ENCODE measurements at places on chromosomes 12 and 14. TPM values are rescaled to one million over a fixed set of nuclear protein-coding genes. Genes with fewer than 3 reads are reported as not detected.

CLEC4D gene
- 2.0 TPM for total RNA-seq

DNA sequence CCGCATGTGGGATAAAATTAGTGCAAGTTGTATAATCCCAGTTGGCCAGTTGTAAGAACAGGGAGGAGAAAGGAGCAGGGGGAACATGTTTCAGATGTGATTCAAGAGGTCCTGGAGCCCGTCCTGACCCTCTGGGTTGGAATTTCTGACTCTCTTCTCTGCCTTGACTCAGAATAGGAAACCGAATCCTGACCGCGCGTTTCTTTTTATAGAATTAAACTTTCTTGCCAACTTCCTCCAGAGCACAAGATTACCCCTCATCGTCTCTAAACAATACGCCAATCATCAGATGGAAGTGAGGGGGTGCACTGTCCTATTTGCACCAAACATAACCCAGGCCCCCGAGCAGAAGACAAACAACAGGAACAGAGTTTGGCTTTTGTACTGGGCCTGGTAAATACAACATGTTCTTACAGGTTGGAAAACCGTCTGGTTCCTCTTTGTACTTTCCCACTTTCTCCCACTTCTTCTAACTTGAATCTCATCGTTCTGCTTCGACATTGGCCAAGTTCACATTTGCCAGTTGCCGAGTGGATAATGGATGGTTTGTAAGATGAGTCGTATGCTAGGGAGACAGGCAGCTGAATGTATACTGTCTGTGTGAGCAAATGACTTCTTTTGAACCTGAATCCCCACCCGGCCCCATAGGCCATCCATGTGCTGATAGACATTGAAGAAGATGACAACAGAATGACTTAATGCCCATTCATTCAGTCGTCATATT is 42.6 kb upstream of the MED13L start:
- peak overlapping the region; percentile 91 for H3K27ac ChIP-seq
- no peak overlapping the region for H3K4me3 ChIP-seq
- H3K36me3 ChIP-seq: no peaks in the 10 kb centered on the region
- DNase-seq: no peak

GRCh38 chr14:104528496-104528895 is 51.1 kb upstream of the C14orf180 start:
- DNase-seq: no peak
- H3K27me3 ChIP-seq: no peaks in the 10 kb centered on the region
- H3K4me3 ChIP-seq: no peak overlapping the region

DNA sequence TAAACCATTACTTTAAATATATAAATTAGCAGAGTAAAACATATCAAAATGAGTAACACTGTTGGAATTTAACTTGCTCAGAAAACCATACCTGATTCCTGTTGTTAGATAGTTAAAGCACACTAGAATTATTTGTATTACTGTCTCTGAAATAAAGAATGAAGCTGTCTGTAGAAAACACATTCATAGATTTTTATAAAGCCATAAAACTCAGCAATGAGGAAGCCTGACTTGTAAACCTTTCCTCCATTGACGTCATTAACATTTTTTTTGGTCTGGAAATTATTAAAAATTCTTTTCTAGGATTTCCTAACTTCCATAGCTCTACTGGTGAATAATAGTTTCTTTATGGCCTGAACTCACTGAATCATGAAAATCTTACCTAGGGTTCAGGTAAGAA is 147.6 kb downstream of the BRMS1L start:
- no peak overlapping the region for H3K27ac ChIP-seq
- no peak for DNase-seq
- H3K36me3 ChIP-seq: no peaks in the 10 kb centered on the region
- no peak overlapping the region for H3K4me3 ChIP-seq
- H3K27me3 ChIP-seq: no peaks in the 10 kb centered on the region
